Upper lobe of left lung (tissue), 6 donors: ENCODE measurements at places on chromosomes 3 and 15. TPM values are rescaled to one million over a fixed set of nuclear protein-coding genes. Genes with fewer than 3 reads are reported as not detected.

- peaks cover 6% of the 10 kb centered on the region for H3K36me3 ChIP-seq
- no peak overlapping the region for H3K4me3 ChIP-seq
- no peak overlapping the region for H3K27ac ChIP-seq
- no peak for DNase-seq
- H3K4me1 ChIP-seq = no peaks in the 10 kb centered on the region
Measured at GRCh38 chr15:67781061-67781460, 44.2 kb upstream of the SKOR1 start.

DNA sequence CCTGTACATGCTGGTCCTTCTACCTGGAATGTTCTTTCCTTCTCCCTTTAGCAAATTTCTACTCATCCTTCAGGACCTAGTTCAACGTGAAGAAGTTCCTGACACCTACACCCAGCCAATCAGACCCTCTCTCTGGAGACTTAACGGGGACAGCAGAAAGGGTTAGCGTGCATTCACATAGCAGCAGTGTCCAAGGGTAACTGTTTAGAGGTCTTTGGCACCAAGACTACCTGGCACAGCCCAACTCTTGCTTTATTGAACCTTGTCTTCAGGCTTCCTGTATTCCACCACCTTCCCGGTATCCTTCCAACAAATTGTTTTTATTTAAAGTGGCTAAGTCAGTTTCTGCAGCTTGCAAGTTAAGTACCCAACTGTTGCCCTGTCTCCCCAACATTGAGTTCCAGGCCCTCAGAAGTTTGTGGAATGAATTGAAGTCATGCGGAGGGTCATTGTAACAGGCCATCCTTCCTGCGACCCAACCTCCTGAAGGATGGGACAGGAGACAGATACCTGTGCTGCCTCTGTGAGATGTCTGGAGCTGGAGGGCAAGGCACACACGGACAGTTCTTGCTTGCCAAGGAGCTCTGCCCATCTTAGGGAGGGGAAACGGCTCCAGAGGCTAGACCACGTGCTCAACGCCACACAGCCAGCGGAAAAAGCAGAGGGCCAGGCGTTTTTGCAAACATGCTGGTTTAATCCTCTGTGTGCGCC is 14.4 kb upstream of the WNT7A start:
- H3K4me3 ChIP-seq = no peak overlapping the region
- H3K27ac ChIP-seq = no peak overlapping the region
- no peaks in the 10 kb centered on the region for H3K36me3 ChIP-seq
- no peak for DNase-seq

- DNase-seq = no peak
- H3K4me3 ChIP-seq = no peak overlapping the region
- peaks cover 37% of the 10 kb centered on the region for H3K4me1 ChIP-seq
- H3K36me3 ChIP-seq = no peaks in the 10 kb centered on the region
- no peak overlapping the region for H3K27ac ChIP-seq
Measured at GRCh38 chr3:32814361-32814760, 3.4 kb upstream of the TRIM71 start.

DNA sequence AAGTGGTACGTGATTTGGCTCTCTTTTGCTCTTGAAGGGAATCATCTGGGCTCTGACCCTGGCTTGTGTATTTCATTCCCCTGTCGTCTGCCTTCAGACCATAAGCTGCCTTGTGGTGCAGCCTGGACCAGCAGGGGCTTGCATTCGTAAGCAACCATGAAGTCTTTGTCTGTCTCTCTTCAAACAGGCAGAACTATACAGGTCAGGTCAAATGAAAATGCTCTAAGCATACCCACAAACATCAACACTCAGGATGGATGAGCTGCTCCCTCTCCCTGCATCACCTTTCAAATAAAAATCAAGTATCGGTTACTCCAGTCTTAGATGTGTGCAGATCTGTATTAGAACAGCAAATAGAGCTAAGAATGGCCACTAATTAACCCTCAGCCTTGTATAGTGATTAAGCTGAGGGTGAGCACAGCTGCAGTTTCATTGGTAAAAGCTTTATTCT is 268.6 kb upstream of the UBE2E1 start:
- H3K36me3 ChIP-seq = no peaks in the 10 kb centered on the region
- no peak overlapping the region for H3K4me3 ChIP-seq
- DNase-seq = no peak
- no peaks in the 10 kb centered on the region for H3K4me1 ChIP-seq
- no peak overlapping the region for H3K27ac ChIP-seq

- H3K27me3 ChIP-seq = no peaks in the 10 kb centered on the region
- no peak overlapping the region for H3K27ac ChIP-seq
- H3K4me1 ChIP-seq = no peaks in the 10 kb centered on the region
- DNase-seq = no peak
Measured at GRCh38 chr3:160477750-160478149, 28.2 kb upstream of the TRIM59 start.

GRCh38 chr15:85961821-85962220 is 117.8 kb upstream of the AGBL1 start:
- no peak overlapping the region for H3K27ac ChIP-seq
- no peak overlapping the region for H3K4me3 ChIP-seq
- H3K4me1 ChIP-seq = no peaks in the 10 kb centered on the region
- no peaks in the 10 kb centered on the region for H3K27me3 ChIP-seq
- no peaks in the 10 kb centered on the region for H3K36me3 ChIP-seq
- DNase-seq = no peak

DNA sequence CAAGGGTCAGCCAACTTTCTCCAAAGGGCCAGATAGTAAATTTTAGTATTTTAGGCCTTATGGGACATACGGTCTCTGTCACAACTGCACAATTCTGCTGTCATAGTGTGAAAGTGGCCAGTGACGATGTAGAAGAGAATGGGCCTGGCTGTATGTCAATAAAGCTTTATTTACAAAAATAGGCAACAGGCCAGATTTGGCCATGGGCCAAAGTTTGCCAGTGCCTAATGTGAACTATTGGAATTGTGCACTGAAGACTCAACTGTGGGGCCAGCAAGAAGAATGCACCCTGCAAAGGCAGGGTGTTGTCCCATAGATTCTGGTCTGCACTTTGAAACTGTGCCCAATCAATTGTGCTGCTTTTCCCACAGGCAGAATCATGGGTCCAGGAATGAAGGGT is 69.4 kb upstream of the PRR23E start:
- peak; percentile 3 for DNase-seq
- no peaks in the 10 kb centered on the region for H3K4me1 ChIP-seq
- no peaks in the 10 kb centered on the region for H3K36me3 ChIP-seq
- no peaks in the 10 kb centered on the region for H3K27me3 ChIP-seq
- H3K4me3 ChIP-seq = no peak overlapping the region

GRCh38 chr15:94228611-94229010 is 2.8 kb upstream of the MCTP2 start:
- no peaks in the 10 kb centered on the region for H3K36me3 ChIP-seq
- peaks cover 8% of the 10 kb centered on the region for H3K4me1 ChIP-seq
- no peaks in the 10 kb centered on the region for H3K27me3 ChIP-seq
- no peak for DNase-seq
- no peak overlapping the region for H3K27ac ChIP-seq

DNA sequence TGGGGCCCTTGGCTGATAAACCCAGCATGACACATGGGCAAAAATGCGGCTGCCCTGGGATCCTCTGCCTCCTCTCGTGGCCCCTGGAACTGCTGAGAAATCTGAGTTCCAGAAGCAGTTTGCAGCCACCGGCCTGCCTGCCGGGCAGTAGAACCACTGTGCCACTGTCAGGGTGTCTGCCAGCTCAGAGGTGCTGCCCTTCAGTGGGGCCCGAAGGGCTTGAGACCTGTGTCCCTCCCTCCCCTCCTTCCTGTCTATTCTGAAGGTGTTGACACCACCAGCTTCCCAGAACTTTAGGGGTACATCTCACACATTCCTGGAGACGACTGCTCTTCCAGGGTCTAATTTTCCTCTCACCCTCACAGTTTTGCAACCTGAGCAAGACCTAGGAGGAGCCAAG is 88.2 kb upstream of the POMGNT2 start:
- no peak for DNase-seq
- peaks cover 20% of the 10 kb centered on the region for H3K4me1 ChIP-seq
- H3K27ac ChIP-seq = peak overlapping the region; percentile 57
- H3K4me3 ChIP-seq = no peak overlapping the region

- DNase-seq = no peak
- H3K4me3 ChIP-seq = no peak overlapping the region
- H3K27ac ChIP-seq = no peak overlapping the region
- H3K36me3 ChIP-seq = peaks cover 85% of the 10 kb centered on the region
- no peaks in the 10 kb centered on the region for H3K4me1 ChIP-seq
- no peaks in the 10 kb centered on the region for H3K27me3 ChIP-seq
Measured at GRCh38 chr3:12585181-12585580, 28.3 kb downstream of the MKRN2 start.

DNA sequence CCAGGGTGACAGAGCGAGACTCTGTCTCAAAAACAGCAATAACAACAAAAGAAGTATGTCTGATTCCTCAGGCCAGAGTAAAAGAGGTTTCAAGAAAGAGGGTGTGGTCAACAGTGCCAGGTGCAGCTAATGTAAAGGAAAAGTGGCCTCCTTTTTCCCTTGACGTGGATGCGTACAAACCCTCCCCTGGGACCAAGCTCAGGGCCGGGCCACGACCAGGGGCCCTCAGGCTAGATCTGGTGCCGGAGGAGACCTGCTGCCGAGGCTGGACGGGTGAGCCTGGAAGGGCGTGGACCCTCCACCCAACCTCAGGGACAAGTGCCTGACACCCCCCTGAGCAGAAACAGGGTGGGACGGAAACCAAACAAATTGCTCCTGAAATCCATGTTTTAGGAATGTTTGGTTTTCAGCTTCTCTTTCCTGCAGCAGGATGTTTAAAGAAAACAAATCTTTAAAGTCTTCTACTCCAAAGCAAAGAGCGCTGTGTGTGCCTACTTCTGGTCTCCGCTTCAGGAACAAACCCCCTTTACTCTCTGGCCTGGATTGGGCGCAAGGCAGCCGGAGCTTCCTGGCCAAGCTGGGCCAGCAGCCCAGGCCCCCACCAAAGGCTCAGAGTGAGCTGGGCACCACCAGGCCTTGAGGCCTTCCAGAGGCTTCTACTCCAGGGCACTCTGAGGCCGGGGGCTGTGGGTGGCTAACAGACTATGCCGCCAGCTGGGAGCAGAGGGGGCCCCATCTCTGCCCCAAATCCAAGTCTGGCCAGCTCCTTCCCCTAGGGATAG is 21.4 kb downstream of the ZDHHC19 start:
- H3K4me1 ChIP-seq = peaks cover 22% of the 10 kb centered on the region
- no peak for DNase-seq
- H3K36me3 ChIP-seq = no peaks in the 10 kb centered on the region
- H3K27me3 ChIP-seq = no peaks in the 10 kb centered on the region

DNA sequence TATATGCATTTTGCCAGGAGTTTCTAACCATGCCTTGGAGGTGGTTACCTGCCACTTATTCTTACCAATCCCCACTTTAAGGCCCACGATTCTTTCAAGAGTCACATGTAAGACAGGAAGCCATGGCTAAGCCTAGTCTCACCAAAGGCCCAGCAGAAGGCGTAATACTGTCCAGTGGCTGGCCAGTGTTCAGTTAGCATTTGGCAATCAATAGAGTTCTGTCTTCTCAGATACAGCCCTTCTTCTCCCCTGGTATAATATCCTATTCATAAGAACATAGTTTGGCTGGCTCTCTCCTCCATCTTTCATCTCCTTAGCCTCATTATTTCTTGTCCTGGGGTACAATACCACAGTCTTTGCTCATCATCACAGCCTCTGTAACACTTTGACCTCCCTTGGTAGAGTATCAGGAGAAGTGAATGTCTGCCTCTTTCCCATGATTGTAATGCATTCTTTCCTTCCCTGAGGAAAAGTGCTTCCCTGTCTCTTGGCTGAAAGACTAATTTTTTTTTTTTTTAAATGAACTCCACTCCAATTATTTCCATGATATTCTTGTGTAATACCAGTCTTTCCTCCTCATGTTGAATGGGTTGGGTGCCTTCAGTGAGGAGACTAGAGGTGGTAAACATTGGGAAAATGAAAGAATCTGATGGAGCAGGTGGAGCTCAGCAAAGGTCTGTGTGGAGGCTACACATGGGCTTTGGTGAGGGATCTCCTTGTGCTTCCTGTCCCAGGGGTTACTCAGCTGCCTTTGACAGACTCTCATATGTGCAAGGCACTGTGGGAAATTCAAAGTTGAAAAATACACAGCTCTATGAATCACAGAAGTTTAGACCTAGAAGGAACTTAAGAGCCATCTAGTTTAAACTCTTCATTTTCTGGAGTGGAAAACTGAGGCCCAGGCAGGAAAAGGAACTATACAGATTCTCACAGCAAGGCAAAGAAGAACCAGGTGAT is 218.2 kb downstream of the P3H2 start:
- H3K36me3 ChIP-seq = no peaks in the 10 kb centered on the region
- H3K27ac ChIP-seq = no peak overlapping the region
- no peak overlapping the region for H3K4me3 ChIP-seq
- no peaks in the 10 kb centered on the region for H3K4me1 ChIP-seq

DNA sequence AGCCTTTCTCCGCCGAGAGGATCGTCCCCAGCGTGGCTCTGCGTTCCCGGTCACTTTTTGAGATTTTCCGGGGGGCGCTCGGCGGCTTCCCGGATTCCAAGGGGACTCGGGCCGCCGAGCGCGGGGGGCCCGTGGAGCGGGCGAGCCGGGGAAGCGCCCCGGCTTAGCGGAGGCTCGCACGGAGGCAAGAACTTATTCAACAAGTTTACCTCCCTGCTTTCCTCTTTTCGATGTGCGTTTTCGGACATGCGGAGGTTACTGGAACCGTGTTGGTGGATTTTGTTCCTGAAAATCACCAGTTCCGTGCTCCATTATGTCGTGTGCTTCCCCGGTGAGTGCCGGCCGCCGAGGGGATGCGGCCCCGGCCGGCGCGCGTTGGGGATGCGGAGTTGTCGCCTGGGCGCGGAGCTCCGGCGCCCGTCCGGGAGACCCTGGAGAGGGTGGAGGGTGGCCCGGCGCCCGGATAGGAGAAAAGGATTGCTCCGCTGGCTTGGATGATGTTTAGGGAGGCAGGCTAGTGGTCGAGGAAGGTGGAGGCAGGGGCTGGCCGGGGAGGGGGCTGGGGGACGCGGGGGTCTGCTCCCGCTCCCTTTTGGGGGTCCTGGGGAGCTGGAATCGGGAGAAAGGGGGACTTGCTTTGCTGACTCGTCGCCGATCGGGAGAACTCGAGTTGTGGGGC is 810 bp downstream of the PTPRG start:
- H3K4me3 ChIP-seq = peak overlapping the region; percentile 84
- H3K4me1 ChIP-seq = peaks cover 14% of the 10 kb centered on the region
- no peak for DNase-seq

DNA sequence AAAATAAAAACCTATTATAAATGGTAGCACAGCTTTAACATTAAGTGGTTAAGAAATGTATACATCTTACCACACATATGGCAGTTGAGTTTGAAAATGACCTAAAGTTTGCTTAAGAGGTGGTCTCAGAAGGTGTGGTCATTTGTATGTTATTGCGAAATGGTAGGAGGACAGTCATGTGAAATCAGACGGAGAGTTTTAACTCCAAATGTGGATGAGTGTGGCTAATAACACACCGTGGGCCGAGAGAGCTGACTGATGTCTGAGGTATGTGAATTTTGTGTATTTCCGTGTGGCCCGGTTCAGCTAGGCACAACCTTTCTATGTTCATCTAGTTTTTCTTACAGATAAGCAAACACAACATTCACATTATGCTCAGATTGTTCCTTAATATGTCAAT is 71.9 kb downstream of the ARNT2 start:
- no peak for DNase-seq
- H3K4me3 ChIP-seq = no peak overlapping the region
- H3K4me1 ChIP-seq = peaks cover 8% of the 10 kb centered on the region
- no peaks in the 10 kb centered on the region for H3K36me3 ChIP-seq
- H3K27me3 ChIP-seq = no peaks in the 10 kb centered on the region

Gene CACNA2D3
- 3.2 TPM for total RNA-seq

Gene RAB6B
- total RNA-seq = 6.3 TPM
